Hippocampal formation (tissue), 2 donors: ENCODE measurements at places on chromosomes 12 and 14.

DNA sequence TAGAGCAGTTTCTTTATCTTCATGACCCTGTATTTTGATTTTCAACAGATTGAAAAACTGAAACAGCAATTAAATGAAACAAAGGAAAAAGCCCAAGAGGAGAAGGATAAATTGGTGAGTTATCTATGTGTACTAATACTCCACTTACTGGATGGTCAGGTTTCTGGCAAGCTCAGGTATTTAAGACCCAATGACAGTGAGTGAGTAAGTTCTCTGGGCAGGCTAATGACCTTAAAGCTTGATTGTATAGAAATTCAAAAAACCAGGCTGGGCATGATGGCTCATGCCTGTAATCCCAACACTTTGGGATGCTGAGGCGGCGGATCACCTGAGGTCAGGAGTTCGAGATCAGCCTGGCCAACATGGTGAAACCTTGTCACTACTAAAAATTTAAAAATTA lies 10.0 kb downstream of the BBOF1 start:
- DNase-seq = no peak

DNA sequence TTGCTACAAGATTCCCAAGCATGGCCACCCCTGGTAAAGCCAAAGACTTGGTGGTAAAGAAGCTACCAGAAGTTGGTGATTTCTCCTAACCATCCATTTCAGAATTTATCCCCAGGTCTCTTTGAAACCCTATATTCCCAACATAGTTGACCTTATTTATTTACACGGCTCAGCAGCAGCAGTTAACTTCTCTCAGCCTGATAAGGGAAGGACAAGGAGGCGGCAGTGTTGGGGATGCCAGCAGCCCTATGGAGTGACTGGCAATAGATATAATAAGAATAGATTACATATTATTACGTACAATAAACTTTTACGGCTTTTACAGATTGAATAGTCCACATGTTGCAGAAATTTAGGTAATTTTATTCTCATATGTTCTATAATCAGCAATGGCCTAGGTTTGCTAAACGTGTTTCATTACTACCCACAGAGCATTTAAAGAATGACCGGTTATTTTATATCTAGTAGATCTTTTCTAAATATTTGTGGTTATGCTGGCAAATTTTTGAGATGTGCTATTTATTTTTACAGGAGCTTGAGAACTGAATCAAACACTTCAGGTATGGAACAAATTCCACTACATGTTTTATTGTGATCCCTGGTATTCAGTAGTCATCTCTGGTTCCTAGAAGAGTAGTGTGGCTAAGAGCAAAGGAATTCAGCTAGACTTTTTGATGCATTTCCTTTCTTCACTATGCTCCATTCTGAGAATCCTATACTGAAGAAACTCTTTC lies 19.8 kb upstream of the PALS1 start:
- no peak for DNase-seq

- DNase-seq = no peak
Observed at GRCh38 chr12:39846304-39846703, 226.7 kb upstream of the ABCD2 start.

DNA sequence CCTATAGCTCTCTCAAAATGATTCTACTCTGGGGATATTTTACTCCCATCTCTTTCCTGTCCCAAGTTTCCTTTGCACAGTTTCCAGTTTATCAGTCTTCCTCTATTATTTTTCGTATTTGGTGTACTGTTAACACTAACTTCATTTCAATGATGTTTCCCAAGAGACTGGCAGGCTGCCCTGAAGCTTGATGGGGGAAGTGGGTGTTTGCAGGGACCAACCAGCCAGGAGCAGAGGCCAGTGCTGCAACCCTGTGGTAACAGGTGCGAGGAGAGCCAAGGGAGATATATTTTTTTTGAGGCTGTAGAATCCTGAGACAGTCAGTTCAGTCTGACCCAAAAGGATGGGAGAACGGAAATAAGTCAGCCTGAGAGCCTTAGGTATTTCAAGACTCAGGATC lies 11.8 kb upstream of the CEBPE start:
- no peak for DNase-seq

GRCh38 chr12:92993259-92993658 lies 64.2 kb upstream of the EEA1 start:
- no peak for DNase-seq

DNA sequence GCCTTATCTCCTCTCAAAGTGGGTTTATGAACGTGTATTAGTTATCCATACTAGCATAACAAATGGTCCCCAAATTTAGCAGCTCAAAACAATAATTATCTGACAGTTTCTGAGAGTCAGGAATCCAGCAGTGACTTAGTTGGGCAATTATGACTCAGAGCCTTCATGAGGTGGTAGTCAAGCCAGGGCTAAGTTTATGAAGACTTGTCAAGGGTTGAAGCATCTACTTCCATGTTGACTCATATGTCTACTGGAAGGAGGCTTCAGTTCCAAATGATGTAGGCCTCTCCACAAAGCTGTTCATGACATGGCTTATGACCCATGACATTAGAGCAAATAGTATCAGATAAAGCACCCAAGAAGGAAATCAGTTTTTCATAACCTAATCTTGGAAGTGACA lies 73.2 kb downstream of the IPO8 start:
- DNase-seq = no peak

GRCh38 chr14:95222151-95222631 lies 64.9 kb upstream of the DICER1 start:
- DNase-seq = no peak

DNA sequence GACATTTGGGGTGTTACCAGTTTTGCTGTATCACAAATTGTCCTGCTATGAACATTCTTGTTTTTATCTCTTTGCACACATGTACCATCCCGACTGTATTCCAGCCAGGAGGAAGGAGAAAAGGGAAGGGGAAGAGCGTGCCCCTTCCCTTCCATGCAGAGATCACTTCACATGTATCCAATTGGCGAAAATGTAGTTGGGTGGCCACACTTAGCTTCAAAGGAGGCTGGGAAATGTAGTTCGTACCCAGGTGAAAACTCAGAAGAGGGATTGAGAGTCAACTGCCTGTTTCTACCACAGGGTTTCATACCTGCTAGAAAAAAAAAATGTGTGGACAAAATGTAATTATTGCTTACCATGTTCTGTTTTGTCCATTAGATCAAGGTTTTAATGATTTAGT lies 189.1 kb upstream of the PELI2 start:
- no peak for DNase-seq

GRCh38 chr12:79706156-79706555 lies 15.4 kb upstream of the PAWR start:
- no peak for DNase-seq

- no peak for DNase-seq
Observed at GRCh38 chr14:55849833-55850232, 268.4 kb upstream of the PELI2 start.

DNA sequence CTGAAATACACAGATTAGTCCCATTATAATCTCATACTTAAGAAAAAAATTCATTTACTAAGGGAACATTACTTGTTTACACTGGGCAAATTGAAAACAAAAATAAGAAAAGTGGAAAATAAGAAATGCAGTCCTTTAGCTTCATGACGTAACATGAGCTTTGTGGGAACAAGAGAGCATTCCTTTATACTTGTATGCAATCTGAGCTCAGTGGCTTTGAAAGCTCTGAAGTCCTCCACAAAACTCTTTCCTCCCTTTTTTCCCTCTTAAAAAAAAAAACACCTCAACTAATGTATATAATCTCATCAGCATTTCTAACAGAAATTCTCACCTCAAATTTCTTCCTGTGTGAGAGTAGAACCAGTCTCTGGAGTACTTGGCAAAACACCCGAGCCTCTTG lies 76.9 kb upstream of the OTX2 start:
- no peak for DNase-seq

- DNase-seq = no peak
Observed at GRCh38 chr14:70671652-70672644, 30.2 kb downstream of the TTC9 start.

GRCh38 chr12:94329366-94329765 lies 130.3 kb downstream of the CEP83 start:
- DNase-seq = no peak
